ENCODE measurements at places on chromosomes 3 and 15. TPM values are rescaled to one million over a fixed set of nuclear protein-coding genes. Genes with fewer than 3 reads are reported as not detected.

CP gene
- 19.6 TPM for total RNA-seq

SLC49A4 gene
- total RNA-seq, result 13.7 TPM

- no peak overlapping the region for H3K4me3 ChIP-seq
- peaks cover 9% of the 10 kb centered on the region for H3K4me1 ChIP-seq
- no peaks in the 10 kb centered on the region for H3K27me3 ChIP-seq
- no peak for DNase-seq
These were observed 15.6 kb downstream of the GCSAM start for GRCh38 chr3:112117415-112117814.

- H3K27me3 ChIP-seq, result no peaks in the 10 kb centered on the region
- no peaks in the 10 kb centered on the region for H3K4me1 ChIP-seq
- no peak for DNase-seq
- H3K36me3 ChIP-seq, result no peaks in the 10 kb centered on the region
- no peak overlapping the region for H3K27ac ChIP-seq
- H3K4me3 ChIP-seq, result no peak overlapping the region
These were observed 224.6 kb downstream of the GREM1 start for GRCh38 chr15:32942401-32942841.

GRCh38 chr3:70726096-70726938 is 413.9 kb upstream of the MDFIC2 start:
- no peak for DNase-seq
- H3K4me1 ChIP-seq, result no peaks in the 10 kb centered on the region
- no peaks in the 10 kb centered on the region for H3K27me3 ChIP-seq
- no peak overlapping the region for H3K4me3 ChIP-seq

GRCh38 chr3:194296454-194297263 is 54.5 kb downstream of the CPN2 start:
- peak overlapping the region; percentile 79 for H3K27ac ChIP-seq
- peak; percentile 83 for DNase-seq
- no peaks in the 10 kb centered on the region for H3K36me3 ChIP-seq
- peak overlapping the region; percentile 24 for H3K4me3 ChIP-seq
- H3K27me3 ChIP-seq, result no peaks in the 10 kb centered on the region
